Mononuclear cell (primary cell): ENCODE measurements at places on chromosomes 16 and 17. TPM values are rescaled to one million over a fixed set of nuclear protein-coding genes. Genes with fewer than 3 reads are reported as not detected.

PRDM7 gene
- total RNA-seq: not detected

SLC5A2 gene
- 0.42 TPM for total RNA-seq

G6PC1 gene
- not detected for total RNA-seq

CPD gene
- total RNA-seq: 141 TPM

SLC38A8 gene
- total RNA-seq: not detected

MT1G gene
- total RNA-seq: not detected

PDILT gene
- total RNA-seq: not detected

PERCC1 gene
- 0.84 TPM for total RNA-seq

IL21R gene
- total RNA-seq: 21.1 TPM

AGRP gene
- total RNA-seq: not detected

STRADA gene
- total RNA-seq: 37.7 TPM

OGFOD3 gene
- total RNA-seq: 11.9 TPM

CCL22 gene
- total RNA-seq: not detected
